ENCODE measurements at places on chromosomes 1 and 21. TPM values are rescaled to one million over a fixed set of nuclear protein-coding genes. Genes with fewer than 3 reads are reported as not detected.

DNA sequence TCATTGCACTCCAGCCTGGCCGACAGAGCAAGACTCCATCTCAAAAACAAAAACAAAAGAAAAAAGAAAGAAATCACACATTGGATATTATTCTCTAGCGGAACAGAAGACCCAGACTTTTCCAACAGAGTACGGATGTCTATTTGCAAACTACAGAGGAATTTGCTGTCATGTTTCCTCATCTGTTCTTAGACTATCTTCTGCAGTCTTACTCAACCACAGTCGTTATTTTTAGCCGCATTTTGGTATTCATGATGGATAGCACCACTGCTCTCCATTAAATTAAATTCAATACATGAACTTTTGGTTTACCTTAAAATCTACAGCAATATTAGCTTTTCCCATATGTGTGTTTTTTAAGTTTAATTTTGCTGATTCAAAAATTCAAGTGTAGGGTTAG lies 14.2 kb upstream of the HEATR1 start:
- DNase-seq: no peak

DNA sequence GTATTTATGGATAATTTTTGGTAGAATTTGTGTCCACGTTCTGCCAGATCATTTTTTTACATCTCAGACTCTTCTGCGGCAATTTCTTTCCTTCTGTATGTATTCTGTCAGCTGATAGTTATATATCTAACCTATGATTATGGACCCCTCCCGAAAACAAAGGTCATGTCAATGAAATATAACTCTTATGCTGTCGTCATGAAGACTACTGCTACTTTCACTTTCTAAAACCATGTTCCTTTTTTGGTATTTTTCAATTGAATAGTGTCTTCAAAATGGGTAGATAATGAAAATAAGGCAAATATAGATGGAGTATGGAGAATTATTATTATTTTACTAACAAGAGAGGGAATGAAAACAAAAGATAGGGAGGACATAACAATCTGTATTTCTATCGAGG lies 3.2 kb downstream of the ANGPTL1 start:
- DNase-seq: no peak

DNA sequence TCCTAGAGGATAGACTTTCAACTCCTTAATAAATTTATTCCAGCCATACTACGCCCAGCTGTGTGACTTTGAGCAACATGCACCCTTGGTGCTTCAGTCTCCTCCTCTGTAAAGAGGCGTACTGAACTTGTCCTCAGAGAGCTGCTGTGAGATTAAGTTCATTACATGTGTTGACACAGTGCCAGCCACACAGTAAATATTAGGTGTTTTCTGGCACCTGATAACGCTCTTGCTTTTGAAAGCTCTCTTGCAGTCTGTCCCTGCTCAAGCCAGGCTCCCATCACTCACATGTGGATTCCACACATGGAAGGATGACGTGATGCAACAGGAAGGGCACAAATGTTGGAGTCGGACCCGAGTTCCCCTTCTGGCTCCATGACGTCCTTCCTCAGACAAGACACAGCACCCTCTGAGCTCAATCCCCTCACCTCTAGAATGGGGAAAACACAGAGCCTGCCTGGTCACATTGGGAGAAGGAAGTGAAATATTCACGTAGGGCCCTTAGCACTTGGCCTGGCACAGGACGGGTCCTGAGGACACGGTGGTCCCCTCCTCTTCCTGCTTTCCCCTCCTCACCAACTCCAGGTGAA lies 7.7 kb downstream of the IFNLR1 start:
- DNase-seq: no peak

The LIPI gene
- not detected for total RNA-seq

The ABCD3 gene
- 65.7 TPM for total RNA-seq
